GM10248 (cell line): ENCODE measurements at places on chromosomes 13 and 19.

DNA sequence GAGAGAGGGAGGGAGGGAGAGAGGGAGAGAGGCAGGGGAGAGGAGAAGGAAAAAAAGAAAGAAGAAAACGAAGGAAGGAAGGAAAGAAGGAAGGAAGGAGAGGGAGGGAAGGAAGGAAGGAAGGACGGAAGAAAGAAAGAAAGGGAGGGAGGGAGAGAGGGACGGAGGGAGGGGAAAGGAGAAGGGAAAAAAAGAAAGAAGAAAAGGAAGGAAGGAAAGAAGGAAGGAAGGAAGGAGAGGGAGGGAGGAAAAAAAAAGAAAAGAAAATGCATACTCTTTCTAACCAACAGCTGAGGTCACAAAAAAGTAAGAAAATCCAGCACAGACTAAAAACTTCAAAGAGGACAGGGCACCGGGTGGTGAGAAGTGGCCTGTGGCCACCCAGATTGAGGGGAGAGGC lies 109.7 kb downstream of the GNG7 start:
- DNase-seq = no peak

- DNase-seq = peak; percentile 87
These were observed 21.8 kb downstream of the OLFM2 start for GRCh38 chr19:9914315-9915207.

DNA sequence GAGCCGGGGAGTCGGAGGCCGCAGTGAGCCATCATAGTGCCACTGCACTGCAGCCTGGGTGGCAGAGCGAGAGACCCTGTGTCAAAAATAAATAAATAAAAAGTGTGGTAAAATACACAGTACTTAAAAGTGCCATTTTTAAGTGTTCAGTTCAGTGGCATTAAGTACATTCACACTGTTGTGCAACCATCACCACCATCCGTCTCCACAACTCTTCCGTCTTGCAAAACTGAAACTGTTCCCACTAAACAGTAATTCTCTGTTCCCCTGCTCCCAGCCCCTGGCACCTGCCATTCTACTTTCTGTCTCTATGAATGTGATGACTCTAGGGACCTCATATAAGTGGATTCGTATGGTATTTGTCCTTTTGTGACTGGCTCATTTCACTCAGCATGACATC lies 13.3 kb downstream of the SLC25A42 start:
- no peak for DNase-seq

- no peak for DNase-seq
These were observed 13.6 kb downstream of the PEPD start for GRCh38 chr19:33508009-33508408.

DNA sequence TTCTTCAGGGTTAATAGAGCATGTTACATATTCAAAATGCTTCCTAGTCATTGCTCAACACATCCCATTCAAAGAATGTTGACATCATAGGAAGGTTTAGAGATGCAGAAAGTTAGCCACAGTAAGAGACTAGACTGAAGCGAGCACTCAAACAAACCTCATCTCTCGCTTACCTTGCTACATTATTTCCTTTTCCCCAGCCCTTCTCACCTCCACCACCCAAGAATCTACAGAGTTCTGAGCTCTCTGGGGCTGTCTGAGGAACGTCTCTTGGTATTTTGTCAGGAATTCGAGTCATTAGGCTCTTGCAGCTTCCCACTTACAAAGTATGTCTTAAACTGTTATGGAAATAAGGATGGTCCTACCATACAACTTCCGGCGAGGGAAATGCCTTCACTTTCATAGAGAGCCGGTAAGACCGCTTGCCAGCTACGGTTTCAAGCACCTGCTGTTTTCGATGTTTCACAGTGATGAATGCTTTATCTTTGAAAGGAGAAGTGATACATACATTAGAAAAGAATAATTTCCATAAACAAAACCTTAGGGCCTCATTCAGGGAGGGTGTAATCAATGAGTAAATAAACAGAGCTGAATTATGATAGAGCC lies 65.1 kb downstream of the FLT1 start:
- peak; percentile 46 for DNase-seq

DNA sequence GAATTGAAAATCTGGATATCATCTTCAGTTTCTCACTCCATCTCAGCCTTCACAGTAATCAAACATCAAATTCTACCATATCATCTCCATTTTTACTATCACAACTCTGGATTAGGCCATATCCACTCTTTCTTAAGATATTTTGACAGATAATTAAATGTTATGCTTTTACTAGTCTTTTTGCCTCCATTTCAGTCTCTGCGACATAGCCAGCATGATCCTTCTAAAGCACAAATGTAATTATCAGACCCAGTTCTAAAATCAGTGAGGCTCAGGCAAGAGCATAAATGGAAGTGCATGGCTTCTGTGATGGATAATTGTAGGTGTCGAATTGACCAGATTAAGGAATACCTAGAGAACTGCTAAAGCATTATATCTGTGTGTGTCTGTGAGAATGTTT lies 307.7 kb downstream of the PCDH20 start:
- DNase-seq = no peak

DNA sequence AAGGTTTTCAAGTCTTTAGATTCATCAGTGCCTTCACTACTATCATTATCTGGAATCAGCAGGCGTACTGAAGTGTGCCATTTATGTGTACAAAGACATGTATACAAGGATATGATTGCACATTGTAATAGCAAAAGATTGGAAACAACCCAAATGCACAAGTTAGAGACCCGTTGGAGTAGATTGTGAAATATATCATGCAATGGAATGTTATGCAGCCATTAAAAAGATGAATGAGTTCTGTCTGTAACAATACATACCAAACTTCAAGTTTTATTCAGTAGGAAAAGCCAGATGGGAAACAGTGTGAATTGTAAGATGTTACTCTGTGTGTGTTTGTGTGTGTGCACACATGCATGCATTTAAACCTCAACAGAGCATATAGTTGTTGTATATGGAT lies 97.9 kb downstream of the DGKH start:
- no peak for DNase-seq

GRCh38 chr13:21216332-21216731 lies 39.9 kb downstream of the MRPL57 start:
- no peak for DNase-seq

DNA sequence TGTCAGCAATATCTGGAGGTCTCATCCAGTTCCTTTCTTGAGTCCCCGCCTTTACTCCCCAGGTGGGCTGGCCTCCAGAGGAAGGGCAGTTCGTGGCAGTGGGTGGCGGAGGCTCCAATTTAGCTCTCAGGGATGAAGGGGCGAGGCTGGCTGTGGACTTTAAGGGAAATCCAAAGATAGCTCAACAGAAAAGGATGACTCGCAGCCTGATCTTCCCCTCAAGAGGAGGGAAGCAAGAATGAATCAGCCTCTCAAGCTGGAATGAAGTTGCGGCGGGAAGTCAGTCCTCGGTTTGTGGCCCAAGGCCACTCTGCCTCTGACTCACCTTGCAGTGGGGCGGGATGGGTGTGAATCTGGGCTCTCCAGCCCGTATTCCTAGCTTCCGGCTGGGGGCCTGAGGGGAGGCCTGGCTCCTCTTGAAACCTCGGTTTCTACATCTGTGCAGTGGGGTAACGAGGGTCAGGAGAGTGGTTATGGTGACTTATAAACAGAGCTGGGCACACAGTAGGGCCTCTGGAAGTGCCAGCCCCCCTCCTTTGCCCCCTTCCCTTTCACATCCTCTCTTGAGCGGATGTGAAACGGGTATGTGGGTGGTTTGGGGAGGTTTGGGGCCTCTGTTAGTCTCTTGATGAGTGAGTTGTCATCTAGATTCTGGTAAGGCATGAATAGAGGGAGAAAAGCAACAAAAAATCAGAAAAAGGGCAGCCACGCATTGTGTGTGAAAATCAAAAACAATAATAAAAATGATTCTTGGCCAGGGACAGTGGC lies 10.5 kb upstream of the SMG9 start:
- peak; percentile 72 for DNase-seq

GRCh38 chr19:31339411-31339810 lies 9.8 kb downstream of the TSHZ3 start:
- DNase-seq = no peak

DNA sequence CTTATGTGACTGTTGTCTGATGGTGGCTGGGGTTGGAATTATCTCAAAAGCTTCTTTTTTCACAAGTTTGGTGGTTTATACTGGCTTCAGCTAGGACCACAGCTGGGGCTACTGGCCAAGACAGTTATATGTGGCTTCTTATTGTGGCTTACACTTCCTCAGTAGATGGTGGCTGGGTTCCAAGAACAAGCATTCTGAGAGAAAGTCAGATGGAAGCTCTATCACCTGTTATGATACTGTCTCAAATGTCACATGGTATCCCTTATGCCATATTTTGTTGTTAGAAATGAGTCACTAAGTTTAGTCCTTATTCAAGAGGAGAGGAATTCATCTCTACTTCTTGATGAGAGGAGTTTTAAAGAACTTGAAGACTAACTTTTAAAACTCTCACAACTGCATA lies 41.6 kb downstream of the NDFIP2 start:
- DNase-seq = peak; percentile 45

DNA sequence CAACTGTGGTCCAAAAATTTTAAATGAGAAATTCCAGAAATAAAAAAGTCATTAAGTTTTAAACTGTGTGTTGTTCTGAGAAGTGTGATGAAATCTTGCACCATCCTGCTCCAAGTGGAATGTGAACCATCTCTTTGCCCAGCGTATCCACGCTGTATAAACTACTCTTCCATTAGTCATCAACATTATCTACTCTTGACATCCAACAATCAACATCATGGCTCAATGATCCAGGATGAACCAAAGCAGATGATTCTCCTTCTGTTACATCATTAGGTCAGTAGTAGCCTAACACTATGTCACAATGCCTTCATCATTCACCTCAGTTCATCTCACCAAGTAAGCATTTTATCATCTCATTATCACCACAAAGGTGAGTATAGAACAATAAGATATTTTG lies 55.3 kb downstream of the SUCLA2 start:
- no peak for DNase-seq

DNA sequence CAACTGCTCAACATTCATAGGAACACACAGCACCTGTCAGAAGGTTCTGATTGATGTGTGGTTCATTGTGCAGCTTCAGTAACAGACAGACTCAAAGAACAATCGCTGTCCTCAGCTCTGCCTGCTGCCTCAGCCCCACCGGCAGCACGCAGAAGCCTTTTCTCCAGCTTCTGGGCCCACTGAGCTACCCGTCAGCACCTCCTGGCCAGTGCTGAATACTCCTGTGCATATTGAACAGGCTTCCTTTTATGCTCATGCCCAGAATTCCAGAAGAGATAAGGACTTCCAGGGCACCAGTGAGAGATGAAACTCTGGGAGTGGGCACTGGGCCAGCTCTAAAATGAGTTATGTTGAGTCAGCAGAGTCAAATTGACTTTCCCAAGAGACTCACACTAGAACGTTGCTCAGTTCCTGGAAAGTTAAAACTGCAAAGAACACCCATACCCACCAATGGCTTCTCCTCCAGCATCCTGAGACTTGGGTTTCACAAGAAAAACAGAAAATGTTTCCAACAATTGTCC lies 119.3 kb downstream of the COL4A1 start:
- no peak for DNase-seq
